Activated naive CD8-positive, alpha-beta T cell treated with anti-CD3 and anti-CD28 coated beads, Interleukin-2, amount 10 ng/mL, durations not matched to agents 7 days and 5 days (primary cell): ENCODE measurements at places on chromosomes 6 and 20. TPM values are rescaled to one million over a fixed set of nuclear protein-coding genes. Genes with fewer than 3 reads are reported as not detected.

The ALDH5A1 gene
- total RNA-seq = 6.9 TPM

The SYCP2 gene
- 13.4 TPM for total RNA-seq

The MAS1 gene
- not detected for total RNA-seq

The SCGN gene
- total RNA-seq = not detected

The CCNC gene
- 46.4 TPM for total RNA-seq

DNA sequence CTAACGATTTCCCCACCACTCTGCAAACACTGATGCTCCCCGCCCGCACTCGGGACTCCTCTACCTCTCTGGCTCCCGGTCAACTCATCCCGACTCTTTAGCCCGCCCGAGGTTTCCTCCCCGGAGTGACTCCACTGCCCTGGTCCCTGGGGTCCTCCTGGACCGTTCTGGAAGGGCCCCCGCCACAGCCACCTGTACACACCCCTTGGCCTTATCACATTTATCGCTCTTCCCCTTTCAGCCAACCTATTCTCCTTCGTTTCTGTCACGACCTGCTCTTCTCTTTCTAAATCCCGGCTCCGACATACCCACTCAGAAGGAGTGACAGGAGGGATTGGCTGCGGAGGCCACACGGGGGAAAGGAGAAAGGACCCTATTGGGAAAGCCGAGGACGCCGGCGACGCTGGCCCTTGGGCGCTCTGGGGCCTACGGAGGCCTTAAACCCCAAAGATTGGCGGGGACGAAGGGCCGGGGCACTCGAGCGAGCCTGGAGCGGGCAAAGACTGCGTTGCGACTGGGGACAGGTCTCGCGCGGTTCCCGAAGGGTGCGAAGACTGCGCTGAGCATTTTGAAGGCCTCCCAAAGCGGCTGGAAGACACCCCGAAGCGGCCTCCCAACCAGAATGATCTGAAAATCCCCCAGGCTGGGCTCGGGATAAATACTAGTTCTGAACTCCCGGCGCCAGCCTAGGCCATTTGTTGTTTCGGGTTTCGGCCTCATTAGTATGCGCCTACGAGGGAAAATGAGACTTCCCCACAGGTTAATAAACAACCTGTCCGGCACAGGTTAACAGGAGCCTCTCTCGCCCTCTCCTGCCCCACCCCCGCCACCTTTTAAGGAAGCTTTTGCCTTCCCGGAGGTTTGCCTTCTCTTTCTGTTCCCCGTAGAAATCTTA lies 9.2 kb downstream of the SIM1 start:
- H3K27ac ChIP-seq = peak overlapping the region; percentile 80
- H3K4me1 ChIP-seq = peaks cover 3% of the 10 kb centered on the region

- no peaks in the 10 kb centered on the region for H3K27me3 ChIP-seq
- DNase-seq = no peak
- no peaks in the 10 kb centered on the region for H3K4me1 ChIP-seq
- no peak overlapping the region for H3K4me3 ChIP-seq
- H3K36me3 ChIP-seq = peaks cover 4% of the 10 kb centered on the region
Observed at GRCh38 chr6:21240709-21241108, 352.8 kb upstream of the SOX4 start.

DNA sequence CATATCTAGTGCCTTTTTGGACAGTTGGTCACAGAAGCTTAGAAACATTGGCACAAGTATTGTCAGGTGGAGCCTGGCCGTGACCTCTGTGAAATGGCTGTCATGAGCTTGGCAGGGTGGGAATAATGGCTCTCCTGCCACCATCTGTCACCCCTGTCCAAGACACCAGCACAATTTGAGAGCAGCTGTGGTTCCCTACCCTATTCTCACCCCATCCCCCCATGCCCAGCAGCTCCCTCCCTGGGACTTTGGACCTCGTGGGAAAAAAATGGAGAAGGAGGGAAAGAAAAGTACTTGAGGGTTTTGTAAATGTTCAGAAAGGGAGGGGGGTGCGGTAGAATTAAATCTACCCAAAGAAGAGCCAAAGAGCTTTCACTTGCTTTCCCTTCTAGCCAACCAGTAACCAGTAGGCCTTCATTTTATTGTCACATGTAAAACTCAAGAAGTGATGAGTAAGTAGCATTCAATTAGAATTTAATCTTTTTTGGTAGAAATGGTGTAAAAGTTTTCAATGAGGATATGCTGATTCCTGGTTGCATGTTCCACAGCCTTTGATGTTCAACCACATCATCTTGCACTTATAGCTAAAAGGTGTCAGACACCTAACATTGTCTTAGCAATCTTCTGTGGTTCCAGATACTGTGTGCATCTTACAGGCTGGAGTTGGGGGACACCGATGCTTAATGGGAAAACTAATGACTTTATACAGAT lies 263.5 kb upstream of the TAB2 start:
- no peak for DNase-seq
- H3K4me1 ChIP-seq = peaks cover 25% of the 10 kb centered on the region
- H3K27me3 ChIP-seq = peaks cover 3% of the 10 kb centered on the region
- peak overlapping the region; percentile 1 for H3K4me3 ChIP-seq
- H3K36me3 ChIP-seq = peaks cover 9% of the 10 kb centered on the region

DNA sequence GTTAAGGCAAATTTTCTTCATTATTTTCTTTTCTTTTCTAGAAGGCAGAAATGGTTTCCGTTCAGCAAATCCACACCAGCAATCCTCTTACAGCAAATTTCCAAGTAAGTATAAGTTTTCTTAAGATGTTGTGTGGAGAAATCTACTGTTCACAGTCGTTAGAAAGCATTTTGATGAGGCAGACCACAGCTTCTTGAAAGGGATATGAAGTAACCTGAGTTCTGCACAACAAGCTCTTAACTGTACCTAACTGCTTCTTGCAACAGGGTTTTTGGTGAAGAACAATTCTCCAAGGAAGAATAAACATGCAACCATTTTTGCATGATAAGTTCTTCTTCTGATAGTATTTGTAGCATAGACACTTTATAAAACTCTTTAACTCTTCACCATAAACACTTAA lies 45.3 kb upstream of the STXBP5 start:
- no peak overlapping the region for H3K4me3 ChIP-seq
- H3K4me1 ChIP-seq = no peaks in the 10 kb centered on the region
- no peaks in the 10 kb centered on the region for H3K36me3 ChIP-seq
- H3K27me3 ChIP-seq = no peaks in the 10 kb centered on the region
- no peak overlapping the region for H3K27ac ChIP-seq
- DNase-seq = no peak

DNA sequence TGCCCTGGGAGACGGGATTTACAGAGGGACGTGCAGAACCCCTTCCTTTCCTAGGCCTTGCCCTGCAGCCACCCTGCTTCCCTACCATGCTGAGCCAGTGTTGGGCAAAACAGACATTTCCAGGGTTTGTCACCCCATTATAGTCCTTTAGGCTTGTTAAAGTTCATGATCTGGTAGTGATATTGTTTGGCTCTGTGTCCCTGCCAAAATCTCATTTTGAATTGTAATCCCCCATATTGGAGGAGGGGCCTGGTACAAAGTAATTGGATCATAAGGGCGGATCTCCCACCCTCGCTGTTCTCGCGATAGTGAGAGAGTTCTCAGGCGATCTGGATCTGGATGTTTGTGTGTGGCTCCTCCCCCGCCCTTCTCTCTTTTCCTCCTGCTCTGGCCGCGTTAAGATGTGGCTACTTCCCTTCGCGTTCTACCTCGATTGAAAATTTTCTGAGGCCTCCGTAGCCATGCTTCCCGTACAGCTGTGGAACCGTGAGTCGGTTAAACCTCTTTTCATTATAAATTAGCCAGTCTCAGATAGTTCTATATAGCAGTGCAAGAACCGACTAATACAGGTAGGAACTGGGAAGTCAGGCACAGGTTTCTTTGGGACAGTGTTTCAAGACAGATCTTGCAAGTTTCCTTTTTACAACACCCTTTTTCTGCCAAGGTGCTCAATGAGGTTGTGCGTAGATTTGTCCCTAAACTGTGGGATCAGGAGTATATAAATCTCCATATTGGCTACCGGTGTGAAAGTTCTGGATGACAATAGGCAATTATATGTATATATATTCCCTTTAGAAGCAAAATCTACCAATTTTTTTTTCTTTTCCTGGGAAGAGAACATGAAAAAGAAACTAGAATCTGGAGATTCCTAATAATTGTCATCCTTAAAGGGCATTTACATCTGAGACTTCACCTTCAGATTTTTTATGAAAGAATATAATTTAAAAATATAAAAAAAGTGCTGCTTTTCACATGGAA lies 152.1 kb downstream of the SAMD5 start:
- H3K4me3 ChIP-seq = no peak overlapping the region
- no peak overlapping the region for H3K27ac ChIP-seq
- no peak for DNase-seq
- H3K27me3 ChIP-seq = no peaks in the 10 kb centered on the region
- H3K36me3 ChIP-seq = no peaks in the 10 kb centered on the region
- H3K4me1 ChIP-seq = no peaks in the 10 kb centered on the region

GRCh38 chr20:4061987-4062386 lies 46.6 kb upstream of the RNF24 start:
- no peak overlapping the region for H3K4me3 ChIP-seq
- H3K27me3 ChIP-seq = no peaks in the 10 kb centered on the region
- no peaks in the 10 kb centered on the region for H3K36me3 ChIP-seq
- no peak for DNase-seq

GRCh38 chr6:34281702-34282334 lies 33.0 kb upstream of the SMIM29 start:
- no peak for DNase-seq
- no peak overlapping the region for H3K27ac ChIP-seq
- H3K4me3 ChIP-seq = no peak overlapping the region
- H3K36me3 ChIP-seq = peaks cover 35% of the 10 kb centered on the region
- H3K4me1 ChIP-seq = peaks cover 7% of the 10 kb centered on the region

DNA sequence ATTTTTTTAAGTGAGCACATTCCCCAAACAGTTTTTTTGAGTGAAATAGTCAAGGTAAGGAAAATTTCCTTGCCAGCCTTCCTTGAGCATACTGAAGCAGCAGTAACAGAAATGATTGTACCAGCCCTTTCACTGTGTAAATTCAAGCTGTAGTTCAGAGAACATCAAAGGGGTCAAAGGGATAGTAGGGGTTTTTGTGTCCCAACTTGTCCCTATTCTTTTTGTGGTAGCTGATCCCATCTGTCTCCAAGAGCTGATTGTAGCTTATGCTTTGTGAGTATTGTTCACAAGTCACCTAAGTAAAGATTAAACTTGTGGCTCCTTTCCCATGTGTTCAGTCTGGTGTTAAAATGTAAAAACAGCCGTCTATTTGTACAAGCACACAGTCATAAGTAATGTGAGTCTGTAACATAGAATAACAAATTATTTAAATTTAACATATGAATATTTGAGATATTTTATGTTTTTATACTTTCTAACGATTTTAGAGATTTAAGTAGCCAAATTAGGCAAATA lies 185.0 kb downstream of the CENPW start:
- H3K4me3 ChIP-seq = no peak overlapping the region
- no peaks in the 10 kb centered on the region for H3K4me1 ChIP-seq
- H3K36me3 ChIP-seq = no peaks in the 10 kb centered on the region
- H3K27me3 ChIP-seq = no peaks in the 10 kb centered on the region
- H3K27ac ChIP-seq = no peak overlapping the region

DNA sequence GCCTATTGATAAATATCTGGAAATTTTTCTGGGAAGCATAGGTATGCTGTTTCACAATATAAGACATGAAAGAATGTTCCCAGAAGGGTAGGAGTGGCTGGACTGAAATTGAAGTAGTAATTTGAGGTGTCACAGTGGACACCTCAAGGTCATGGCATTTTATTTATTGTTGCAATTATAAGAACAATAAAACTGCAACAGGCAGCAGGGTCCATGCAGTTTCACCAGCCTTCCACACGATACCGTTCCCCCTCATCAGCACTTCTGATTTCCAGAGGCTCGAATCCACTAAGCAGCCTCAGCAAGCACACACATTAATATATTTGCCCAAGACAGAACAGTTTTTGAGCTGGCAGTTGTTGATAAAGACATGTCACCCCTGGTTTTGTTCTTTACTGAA lies 1037.4 kb downstream of the KIF16B start:
- no peaks in the 10 kb centered on the region for H3K4me1 ChIP-seq
- no peaks in the 10 kb centered on the region for H3K27me3 ChIP-seq
- H3K27ac ChIP-seq = no peak overlapping the region
- no peaks in the 10 kb centered on the region for H3K36me3 ChIP-seq
- no peak overlapping the region for H3K4me3 ChIP-seq

GRCh38 chr20:1646975-1647431 lies 10.6 kb downstream of the SIRPG start:
- H3K27me3 ChIP-seq = no peaks in the 10 kb centered on the region
- DNase-seq = peak; percentile 44
- H3K36me3 ChIP-seq = peaks cover 35% of the 10 kb centered on the region
- peak overlapping the region; percentile 80 for H3K27ac ChIP-seq

DNA sequence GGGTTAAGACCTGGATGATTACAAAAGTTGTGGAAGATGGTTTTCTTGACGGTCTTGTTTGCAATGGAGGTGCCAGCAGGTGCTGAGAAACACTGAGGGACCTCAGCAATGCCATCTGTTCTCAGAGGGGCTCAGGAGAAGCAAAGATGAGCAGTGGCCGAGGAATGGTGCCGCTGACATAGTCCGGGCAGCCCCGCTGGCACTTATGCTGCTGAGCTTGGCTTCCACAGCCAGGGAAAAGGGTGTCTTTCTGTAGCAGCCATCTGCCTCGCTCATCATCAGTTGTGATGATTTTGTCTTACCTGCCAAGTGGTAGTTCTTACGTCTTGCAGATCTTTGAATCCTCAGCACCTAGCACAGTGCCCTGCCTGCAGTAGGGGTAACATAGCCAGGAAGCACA lies 55.7 kb downstream of the PPP1R14C start:
- DNase-seq = no peak
- no peak overlapping the region for H3K4me3 ChIP-seq
- H3K27ac ChIP-seq = no peak overlapping the region
- peaks cover 3% of the 10 kb centered on the region for H3K4me1 ChIP-seq
- no peaks in the 10 kb centered on the region for H3K36me3 ChIP-seq

GRCh38 chr20:10649797-10650160 lies 24.0 kb downstream of the JAG1 start:
- no peak overlapping the region for H3K27ac ChIP-seq
- H3K4me3 ChIP-seq = no peak overlapping the region
- H3K27me3 ChIP-seq = peaks cover 7% of the 10 kb centered on the region
- no peak for DNase-seq
